ENCODE measurements at places on chromosomes 12 and 14.

- DNase-seq = no peak
Observed at GRCh38 chr12:43891856-43892574, 56.1 kb downstream of the TMEM117 start.

DNA sequence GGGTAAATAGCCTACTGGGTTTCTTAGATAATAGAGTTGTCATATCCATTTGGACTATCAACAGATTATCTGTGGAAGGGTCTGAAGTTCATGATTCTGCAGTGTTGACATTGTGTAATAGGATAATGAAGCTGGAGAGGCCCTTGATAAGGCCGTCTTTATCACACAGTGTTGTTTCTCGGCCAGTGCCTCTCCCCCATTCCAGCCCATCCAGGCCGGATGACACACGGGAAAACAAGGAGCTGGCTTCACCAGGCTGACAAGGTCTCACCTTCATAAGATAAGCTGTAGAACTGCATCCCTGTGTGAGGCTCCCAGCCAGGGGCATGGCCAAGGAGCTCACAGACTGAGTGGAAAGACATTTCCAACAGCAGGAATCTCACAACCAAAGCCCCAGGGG lies 8.7 kb upstream of the EML1 start:
- no peak for DNase-seq

DNA sequence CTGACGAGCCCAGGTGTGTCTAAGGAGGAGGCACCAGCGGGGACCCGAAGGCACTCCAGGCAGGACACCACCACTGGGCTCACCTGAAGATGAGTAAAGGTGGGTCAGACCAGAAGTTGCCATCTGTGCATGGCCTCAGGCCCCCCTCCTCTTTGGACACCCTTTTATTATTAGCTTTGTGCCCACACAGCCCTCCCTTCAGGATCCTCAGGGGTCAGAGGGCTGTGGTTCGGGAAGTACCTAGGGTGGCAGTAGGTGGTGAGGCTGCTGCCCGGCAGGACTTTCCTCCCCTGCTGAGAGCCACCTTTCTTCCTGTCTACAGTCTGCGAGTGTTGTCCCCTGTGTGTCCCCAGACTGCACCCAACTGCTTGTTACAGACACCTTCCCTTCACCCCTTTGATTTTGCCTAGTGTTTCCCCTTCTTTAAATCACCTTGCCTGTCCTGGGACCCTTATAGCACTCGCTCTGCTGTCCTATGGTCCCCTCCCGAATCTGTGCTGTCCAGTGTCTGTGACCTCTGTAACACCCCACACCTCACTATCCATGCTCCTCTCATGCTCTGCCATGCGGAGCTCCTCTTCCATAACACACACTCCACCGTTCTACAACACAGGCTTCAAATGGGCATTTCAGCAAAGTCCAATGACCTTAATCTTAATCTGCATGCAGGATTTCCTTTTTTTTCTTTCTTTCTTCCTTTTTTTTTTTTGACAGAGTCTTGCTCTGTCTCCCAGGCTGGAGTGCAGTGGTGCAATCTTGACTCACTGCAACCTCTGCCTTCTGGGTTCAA lies 25.7 kb downstream of the SOAT2 start:
- no peak for DNase-seq

DNA sequence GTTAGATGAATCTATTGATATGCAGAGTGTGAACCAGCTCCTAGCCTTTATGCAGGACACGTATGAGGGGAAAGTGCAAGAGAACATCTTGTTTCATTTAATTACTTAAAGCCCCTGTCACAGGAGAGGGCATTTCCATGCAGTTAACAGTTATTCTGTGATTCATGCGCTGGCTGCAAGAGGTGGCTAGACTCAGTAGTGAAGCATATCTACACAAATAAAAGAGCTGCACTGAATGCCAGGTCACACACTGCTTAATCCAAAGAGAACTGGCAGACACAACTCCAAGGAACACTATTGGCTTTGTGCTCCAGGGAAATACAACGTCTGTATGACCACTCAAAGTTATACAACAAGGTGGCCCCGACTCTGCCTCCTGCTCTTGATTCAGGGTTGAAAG lies 394.1 kb downstream of the C12orf75 start:
- DNase-seq = no peak

GRCh38 chr12:5395443-5396271 lies 36.3 kb upstream of the NTF3 start:
- DNase-seq = peak; percentile 58

GRCh38 chr12:104605685-104606084 lies 148.9 kb downstream of the CHST11 start:
- no peak for DNase-seq

DNA sequence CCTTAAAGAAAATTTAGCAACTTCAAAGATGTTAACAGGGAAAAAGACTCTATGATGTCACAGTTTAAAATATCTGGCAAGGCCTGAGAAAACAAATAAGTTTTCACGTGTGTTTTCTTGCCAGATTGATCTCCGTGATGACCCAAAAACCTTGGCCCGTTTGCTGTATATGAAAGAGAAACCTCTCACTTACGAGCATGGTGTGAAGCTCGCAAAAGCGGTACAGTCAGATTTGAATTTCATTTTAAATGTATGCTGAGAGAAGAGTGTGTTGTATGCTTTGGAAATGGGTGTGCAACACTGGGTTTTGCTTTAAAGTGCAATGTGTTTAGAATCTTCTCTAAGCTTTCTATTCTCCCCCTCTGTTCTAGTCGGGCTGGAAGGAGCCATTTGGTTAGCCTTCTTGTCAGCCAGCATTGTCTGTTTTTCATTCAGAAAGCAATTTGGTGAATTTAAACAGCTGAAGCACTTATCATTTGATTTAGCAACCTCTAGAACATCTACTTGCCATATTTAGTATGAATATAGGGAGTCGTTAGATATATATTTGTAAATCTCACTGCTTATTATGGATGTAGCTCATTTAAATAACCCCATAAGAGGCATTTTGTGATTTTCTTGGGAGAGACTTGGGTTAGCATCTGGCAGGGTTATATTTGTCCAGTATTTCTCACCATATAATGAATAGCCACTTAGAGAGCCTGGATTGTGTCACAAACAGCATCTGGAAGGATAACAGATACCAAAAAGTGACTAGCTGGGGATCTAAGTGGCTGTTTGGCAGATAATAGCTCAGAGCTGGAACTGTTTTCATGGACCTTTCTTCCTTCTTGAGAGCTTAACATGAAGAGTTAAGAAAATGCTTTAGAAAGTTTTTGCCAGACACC lies 35.5 kb downstream of the GPHB5 start:
- DNase-seq = no peak

DNA sequence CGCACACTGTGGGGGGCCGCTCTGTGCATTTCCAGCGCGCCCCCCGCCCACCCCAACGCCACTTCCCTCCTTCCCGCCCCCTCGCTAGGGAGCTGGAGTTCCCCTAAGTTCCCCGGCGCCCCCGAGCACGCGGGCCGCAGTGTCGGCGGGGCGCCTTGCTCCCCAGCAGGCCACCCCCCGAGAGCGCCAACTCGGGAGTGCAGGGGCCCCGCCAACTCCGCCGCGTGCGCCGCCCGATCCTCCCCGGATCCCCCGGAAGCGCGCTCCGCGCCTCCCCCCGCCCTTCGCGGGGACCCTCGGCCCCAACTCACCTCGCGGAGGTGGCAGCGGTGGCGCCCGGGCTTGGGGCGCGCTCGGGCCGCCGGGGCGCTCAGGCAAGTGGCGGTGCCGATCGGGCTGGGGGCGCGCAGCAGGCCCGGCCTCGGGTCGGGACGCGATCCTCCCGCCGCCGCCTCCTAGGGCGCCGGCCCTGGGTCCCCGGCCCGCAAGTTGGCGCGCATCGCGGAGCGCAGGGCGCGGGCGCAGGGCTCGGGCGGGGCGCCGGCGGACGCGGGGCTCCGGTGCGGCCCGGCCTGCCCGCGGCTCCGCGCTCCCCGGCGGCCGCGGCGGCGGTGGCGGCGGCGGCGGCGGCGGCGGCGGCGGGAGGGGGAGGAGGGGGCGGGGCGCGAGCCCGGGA lies at the start of gene NCOR2:
Gene NCOR2 (minus strand): TSS at position 616 of the 676 bp plus-strand sequence. CDS start 72,361 bp downstream, outside the sequence.
- DNase-seq = peak; percentile 58

DNA sequence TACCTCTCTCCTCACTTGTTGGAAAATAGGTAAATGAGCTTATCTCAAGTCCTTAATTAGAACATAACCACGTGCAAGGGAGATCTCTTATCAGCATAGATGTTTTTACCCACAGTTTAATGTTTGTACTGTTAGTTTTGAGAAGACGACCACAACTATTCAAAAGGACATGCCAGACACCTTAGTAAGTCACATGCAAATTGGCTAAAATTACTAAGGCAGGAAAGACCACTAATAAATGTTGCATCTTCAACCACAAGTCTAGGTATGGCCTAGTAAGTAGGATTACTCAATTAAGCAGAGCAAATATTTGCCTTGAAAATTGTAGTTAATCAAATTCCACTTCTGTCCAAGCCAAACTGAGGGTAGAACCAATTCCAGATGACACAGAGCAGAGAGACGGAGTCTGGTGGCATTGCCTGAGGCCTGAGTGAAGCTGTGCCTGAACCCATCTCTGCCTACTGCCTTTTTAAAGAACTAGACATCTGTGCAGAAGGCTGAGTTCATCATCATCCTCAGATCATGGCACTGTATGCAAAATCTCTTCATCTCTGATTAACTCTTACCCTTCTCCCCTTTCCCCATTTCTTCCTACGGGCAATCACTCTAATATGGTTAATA lies 29.7 kb upstream of the CHST11 start:
- no peak for DNase-seq

- no peak for DNase-seq
Observed at GRCh38 chr14:76640923-76641395, 120.3 kb upstream of the VASH1 start.

- no peak for DNase-seq
Observed at GRCh38 chr12:58750484-58750883, 169.8 kb downstream of the LRIG3 start.

- DNase-seq = peak; percentile 58
Observed at GRCh38 chr12:52380271-52380694, 5.2 kb downstream of the KRT84 start.

- DNase-seq = no peak
Observed at GRCh38 chr12:116739381-116739887, 1.3 kb downstream of the RNFT2 start.

DNA sequence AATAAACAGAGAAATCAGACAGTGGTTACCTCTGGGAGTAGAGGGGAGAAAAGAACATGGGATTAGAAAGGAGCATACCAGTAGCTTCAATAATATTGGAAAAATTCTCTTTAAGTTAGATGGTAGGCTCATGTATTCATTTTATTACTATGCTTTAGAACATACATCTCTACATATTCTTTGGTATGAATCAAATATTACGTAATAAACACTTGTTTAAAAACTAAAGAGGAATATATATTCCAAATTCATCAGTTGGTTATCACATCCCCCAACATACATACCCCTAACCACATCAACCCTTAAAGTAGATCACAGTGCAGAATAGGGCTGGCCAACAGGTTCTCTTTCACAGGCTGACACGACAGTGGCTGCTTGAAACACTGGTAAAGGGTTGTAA lies 5.6 kb downstream of the RPAP3 start:
- no peak for DNase-seq

GRCh38 chr12:2262449-2262848 lies 209.7 kb downstream of the CACNA1C start:
- no peak for DNase-seq

GRCh38 chr12:108643941-108644810 lies 10.5 kb upstream of the SELPLG start:
- no peak for DNase-seq

DNA sequence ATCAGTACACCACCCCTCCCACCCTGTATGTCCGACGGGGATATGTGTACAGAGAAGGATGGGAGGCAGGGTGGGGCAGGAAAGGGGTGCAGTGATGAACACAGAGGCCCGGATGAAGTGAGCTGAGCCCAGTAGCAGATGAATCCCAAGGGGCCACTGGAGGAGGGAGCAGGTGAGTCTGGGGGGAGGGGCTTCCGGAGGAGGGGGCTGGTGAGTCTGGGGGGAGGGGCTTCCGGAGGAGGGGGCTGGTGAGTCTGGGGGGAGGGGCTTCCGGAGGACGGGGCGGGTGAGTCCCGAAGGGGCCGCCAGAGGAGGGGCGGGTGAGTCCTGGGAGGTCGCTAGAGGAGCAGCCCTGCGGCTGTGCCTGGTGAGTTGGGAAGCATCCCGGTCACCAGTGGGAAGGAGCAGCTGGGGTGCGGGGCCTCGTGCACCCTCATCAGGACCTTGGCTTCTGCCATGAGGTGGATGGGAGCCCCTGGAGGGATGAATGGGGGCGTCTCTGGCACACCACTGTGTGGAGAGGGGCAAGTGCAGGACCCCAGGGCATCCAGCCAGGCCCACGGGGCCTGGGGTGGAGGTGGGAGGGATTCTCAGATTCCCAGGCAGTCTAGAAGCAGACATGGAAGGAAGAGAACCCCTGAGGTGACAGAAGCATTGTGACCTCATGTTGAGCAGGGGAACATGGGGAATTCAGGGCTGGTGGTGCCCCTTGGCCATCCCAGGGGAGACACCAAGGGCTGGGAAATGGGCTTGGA lies 14.0 kb downstream of the BEGAIN start:
- no peak for DNase-seq

DNA sequence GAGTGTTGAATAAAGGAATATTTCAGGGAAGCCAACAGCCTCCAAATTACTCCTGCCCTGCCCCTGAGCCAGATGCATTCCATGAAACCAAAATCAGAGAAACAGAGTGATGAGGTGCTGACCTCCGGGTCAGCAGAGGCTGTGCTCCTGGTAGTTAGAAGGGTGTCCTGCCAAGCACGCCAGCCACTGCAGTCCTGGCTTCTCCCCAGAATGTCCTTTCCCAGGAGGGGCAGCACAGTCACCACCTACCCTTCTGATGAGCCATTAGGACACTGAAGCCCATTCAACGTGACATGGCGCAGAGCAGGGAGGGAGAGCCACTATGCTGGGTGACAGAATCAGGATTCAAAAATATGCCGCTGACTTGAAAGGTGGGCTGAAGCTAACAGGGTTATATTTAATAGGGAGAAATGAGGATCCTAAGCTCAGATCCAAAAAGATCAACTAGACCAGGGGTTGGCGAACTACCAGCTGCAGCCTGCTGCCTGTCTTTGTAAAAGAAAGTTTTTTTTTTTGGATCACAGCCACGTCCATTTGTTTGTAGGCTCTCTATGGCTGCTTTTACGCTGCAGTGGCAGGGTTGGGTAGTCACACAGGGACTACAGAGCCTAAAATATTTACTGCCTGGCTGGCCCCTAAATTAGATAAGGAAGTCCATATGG lies 34.5 kb upstream of the PLEK2 start:
- no peak for DNase-seq

All from nephron progenitor cell (in vitro differentiated cells).